Pulmonary artery endothelial cell (primary cell): ENCODE measurements at places on chromosomes 11 and 22.

DNA sequence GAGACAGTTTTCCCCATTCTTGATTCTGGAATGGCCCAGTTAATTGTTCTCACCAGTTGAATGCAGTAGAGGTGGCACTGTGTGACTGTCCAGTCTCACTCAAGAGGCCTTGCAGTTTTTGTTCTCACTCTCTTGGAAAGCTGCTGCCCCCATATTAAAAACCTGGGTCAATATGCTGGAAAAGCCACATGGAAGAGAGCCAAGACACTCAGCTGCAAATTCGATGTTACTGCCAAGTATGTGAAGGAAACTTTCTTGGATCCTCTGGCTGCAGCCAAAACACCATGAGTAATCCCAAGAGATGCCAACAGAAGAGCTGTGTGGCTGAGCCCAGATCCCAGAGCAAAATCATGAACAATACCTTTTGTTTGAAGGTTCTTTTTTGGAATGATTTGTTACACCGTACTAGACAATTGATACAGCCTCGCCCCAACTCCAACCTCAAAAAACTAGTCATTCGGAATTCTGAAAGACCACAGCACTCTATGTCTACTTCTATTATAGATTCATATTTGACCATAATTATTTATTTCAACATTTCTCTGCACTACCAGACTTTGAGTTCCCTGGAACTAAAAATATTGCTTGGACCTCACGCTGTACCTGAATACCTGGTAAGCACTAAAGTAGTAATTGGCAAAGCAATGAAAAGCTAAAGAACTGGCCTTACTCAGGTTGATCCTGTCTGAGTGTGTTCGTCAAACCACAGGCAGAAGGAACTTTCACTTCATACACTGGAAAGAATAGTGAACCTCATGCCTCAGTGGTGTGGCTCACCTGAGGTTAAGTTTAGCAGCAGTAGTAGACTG is 378.8 kb downstream of the ETS1 start:
- peak; percentile 94 for DNase-seq

DNA sequence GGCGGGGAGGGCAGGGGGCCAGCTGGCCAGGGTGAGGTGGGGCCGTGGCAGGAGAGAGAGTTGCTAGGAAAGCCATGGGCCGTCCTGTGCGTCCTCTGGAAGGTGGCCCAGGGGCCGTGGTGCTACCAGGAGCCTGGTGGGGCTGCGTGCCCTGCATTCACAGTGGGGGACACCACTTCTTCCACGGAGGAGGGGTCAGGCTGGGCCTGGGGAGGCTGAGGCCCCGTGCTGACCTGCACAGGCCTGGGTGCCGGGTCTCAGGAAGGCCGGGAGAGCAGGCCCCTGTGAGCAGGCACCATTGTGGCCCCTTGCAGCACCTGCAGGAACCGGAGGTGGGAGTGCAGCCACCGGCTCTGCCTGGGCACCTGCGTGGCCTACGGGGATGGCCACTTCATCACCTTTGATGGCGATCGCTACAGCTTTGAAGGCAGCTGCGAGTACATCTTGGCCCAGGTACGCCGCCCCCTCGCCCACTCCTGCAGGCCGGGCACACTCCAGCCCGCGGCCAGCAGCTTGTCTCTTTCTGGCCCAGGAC is 12.0 kb downstream of the MUC5B start:
- DNase-seq, result no peak

DNA sequence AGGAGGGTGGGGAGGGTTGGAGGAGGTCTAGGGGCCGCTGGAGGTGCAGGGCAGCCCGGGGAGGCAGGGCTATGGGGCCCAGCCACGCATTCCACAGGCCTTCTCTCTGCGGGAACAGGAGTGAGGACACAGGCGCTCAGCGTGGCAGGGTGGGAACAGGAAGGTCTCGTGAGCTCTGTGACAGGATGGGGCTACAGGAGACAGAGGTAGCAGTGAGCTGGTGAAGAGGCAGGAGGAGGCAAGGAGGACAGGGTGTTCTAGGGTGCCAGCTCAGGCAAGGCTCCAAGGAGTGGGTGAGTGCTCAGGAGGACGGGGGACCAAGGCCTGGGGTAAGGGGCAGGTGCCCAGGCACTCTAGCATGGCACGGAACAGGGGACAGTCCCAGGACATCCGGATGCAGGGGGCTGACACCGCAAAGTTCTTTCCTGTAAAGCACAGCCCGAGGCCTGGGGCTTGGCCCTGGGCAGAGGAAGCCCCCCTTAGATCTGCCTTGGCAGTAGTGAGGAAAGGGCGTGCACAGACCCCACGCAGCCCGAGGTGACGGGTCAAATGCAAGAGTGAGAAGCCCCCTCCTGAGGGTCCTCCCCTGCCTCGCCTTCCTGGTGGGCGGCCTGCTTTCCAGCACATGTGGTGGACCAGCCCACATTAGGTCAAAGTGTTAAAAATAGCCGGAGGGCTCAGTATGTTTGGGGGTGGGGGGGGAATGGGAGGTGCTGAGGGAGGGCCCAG is 4.7 kb upstream of the NEAT1 start:
- DNase-seq, result no peak

DNA sequence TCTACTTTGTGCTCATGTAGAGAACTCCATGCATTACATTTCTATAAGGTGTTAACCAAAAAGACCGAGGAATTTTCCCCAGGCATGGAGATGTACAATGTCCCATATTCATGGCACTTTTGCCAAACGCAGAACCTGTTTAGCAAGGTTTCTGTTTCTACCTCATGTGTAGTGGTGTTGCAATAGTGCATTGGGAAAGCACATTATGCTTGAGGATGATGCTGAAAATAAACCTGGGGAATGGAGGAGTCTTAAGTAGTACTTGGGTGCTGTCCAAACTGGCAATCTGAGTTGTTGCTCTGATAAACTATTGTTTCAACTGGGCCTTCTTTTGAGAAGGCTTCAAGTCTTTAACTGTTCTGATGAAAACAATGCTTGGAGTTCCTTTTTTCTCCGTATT is 11.5 kb upstream of the MUC15 start:
- no peak for DNase-seq
